Stimulated activated CD8-positive, alpha-beta memory T cell treated with anti-CD3 and anti-CD28 coated beads, Interleukin-4, amount 100 ng/mL, for 1 hour (primary cell): ENCODE measurements at places on chromosomes 7 and 10.

- no peak for DNase-seq
Measured at GRCh38 chr10:930625-931325, 730 bp downstream of the LARP4B start.

- no peak for DNase-seq
Measured at GRCh38 chr10:5468262-5469106, 30.9 kb downstream of the CALML5 start.

GRCh38 chr7:617614-618538, 98.2 kb upstream of the PDGFA start:
- DNase-seq: no peak

GRCh38 chr10:122306282-122306681, 35.2 kb downstream of the BTBD16 start:
- no peak for DNase-seq

- DNase-seq: no peak
Measured at GRCh38 chr10:29993319-29993915, 66.0 kb downstream of the JCAD start.

DNA sequence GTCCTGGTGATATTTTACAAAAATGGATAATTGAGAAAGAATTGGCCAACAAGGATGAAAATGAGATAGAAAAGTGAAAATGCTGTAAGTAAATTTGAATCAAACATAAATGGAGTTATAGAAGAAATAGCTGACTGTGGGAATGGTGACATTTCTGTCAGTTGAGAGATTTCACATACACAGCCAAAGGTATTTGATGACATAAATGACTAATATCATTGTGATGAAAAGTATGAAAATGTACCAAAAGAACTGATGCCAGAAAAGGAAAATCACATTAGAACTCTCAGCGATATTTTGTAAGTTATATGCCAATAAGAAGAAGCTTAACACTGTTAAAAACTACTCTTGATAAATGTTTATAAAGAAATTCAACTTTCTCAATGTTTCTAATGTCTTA, 54.9 kb downstream of the TFPI2 start:
- no peak for DNase-seq

DNA sequence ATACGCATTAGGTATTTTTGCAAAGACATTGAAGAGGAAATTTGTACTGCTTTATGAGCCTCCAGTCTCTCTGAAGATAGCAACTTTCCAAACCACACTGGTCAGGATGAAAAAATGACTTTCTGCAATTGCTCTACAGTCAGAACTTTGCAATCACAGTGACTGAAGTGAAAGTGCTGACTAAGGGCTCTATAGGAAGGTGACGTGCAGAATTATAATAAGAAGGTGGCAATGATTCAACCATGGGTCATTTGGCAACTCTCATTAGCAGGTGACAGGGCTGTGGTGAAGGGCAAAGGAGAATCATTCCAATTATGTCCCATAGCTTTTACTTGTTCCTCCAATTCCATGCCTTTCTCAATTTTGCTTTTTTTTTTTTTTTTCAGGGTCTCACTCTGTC, 311.0 kb downstream of the ANKRD30A start:
- DNase-seq: no peak

DNA sequence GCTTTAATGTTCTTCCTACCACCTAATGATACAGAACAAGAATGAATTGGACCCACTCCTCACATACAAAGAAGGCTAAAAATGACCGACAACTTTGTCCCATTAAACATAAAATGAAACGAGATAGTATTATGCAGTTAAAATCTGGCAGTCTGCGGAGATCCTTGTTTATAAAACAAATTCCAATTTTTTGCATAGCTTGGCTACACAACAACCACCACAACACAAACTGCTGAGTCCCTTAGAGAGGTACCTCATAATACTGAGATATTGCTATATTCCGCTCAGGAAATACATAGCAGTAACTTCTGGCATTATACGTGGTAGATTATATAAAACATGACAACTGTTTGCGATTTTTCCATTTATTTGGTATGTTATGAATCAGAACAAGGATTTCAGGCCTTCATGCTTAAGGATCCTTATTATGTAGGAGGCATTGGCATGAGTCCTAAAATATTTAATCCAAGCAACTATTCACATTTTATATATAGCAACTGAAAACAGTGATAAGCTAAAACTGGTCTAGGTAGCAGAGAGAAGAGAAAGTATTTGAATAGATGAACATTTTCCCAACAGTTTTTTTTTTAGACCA, 96.0 kb downstream of the ANK3 start:
- no peak for DNase-seq

GRCh38 chr10:86170255-86171108, 196.1 kb downstream of the GRID1 start:
- DNase-seq: no peak

DNA sequence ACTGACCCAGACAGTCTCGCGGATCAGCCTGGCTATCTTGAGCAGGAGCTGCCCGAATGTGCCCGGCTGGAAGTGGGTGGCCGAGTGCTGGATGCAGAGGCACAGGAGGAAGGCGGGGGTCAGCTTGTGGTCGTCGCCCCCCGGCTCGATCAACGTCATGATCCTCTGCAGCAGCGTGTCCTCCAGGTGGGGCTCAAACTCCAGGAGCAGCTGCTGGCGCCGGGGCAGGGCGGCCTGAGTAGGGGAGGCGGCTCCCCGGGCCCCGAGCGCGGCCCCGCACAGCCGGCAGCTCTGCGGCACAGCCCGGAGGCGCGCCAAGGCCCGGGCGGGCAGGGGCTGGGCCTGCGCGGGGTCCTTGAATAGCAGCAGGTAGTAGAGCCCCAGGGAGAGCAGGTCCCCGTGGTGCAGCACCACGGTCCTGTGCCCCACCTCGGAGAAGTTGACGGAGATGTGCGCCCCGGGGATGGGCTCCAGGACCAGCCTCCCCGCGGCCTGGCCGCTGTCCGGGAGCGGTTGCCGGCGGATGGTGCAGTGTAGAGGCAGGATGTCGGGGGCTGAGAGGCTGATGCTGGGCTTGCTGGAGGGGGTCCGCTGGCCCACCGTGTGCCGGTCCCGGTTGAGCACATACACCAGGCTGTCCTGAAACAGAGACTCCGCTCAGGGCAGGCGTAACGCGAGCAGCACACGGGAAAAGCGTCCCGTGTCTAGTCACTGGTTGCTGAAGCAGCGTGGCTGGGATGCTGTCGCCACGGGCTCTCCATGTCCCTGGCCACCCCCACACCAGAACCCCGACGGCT, 27.0 kb downstream of the PAPOLB start:
- no peak for DNase-seq

DNA sequence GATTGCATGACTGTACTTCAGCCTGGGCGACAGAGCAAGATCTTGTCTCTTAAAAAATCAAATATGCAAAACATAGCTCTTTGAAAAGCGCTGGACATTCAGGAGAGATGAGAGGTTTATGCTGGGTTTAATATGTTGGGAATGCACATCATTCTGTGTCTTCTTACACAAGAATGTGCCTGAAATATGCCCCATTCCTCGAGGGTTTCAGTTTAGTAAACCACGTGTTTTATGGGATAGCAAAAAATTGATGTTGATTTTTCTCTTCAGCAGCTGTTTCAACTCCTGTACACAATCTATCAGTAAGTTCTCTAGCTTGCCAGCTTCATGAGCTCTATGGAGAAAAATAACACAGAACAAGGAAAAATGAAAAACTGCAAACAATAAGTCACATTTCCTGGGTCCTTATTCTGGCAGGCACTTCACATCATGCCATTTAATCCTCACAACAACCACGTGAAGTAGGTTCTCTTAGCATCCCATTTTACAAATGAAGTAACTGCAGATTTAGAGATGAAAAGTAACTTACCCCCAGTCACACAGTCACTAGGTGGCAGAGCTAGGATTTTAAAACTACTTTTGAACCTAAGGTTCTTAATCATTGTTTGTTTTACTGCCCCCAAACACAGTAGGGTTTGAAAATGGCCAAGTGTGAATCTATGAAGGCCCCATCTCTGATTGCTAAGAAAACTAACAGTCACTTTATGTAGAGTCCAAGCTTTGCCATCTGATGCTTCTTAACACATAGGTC, 423.6 kb downstream of the PHTF2 start:
- no peak for DNase-seq

- no peak for DNase-seq
Measured at GRCh38 chr7:137970253-137970975, 31.5 kb downstream of the CREB3L2 start.

DNA sequence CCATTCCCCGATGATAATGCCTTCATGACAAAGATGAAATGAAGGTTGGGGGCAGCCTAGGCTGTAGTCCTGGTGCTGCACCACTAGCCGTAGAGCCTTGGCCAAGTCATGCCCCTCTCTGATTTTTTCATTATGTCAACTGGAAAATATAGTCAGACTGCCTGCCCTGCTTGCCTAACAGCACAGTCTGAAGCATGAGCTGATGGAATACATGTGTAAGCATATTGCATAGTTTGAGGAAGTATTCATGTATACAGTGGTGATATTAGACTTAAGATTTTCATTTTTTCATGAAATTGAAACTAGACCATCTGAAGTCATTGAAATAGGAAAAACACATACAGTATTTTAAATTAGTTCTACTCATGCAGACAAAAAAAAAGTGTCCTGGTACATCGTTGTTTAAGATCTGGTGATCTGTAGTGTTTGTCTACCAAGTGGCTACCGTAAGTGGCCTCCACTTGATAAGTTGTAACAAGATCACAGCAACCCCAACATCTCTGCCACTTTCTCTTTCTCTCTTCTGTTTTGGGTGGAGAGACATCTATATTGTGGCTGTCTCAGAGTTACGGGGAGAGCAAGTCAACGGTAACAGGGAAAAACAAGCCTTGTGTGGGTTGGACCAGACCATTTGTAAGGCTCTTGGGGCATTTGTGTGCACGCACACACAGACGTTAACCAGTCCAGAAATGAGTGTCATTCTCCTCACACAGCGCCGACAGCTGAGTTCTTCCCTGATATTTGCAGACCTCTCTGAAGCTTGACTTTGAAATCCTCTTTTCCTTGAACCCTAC, 716.6 kb upstream of the GALNT17 start:
- DNase-seq: no peak
